Neural crest cell (in vitro differentiated cells): ENCODE measurements at places on chromosomes 5 and 9.
A peak's percentile ranks its signal among the peaks of the same experiment; 100 is the strongest.

DNA sequence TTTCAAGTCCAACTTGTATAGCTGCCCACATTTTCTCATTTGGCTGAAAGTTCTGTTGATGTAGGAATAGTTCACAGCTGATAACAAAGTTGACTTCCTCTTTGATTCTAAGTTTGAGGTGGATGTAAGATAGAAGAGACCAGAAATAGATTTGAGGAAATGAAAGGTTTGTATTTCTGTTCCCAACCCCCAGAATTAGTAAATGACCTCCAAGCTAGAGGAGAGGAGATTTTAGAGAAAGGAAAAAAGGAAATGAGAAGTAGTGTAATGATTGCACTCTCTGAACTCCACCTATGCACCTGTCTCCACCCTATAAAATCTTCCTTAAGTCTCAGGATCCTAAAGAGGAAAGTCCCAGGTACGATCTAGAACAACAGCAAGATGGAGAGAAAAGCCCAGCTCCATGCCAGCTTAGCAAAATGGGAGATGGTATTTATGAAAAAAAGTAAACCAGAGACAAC lies 130.4 kb upstream of the POC5 start:
- DNase-seq = no peak

- no peak for DNase-seq
Measured at GRCh38 chr5:95668728-95669127, 14.1 kb downstream of the SPATA9 start.

GRCh38 chr5:158538506-158539074 lies 561.1 kb downstream of the EBF1 start:
- no peak for DNase-seq

GRCh38 chr9:127418037-127418471 lies 6.1 kb upstream of the ZNF79 start:
- DNase-seq = no peak

- peak; percentile 49 for DNase-seq
Measured at GRCh38 chr5:102670224-102670836, 84.8 kb upstream of the PAM start.

GRCh38 chr5:137649228-137649935 lies 86.5 kb downstream of the KLHL3 start:
- no peak for DNase-seq

- DNase-seq = no peak
Measured at GRCh38 chr9:11709567-11709966, 983.6 kb upstream of the TYRP1 start.

GRCh38 chr9:100637787-100638186 lies 59.9 kb downstream of the CAVIN4 start:
- DNase-seq = peak; percentile 37

- DNase-seq = no peak
Measured at GRCh38 chr5:58794875-58795274, 212.0 kb downstream of the RAB3C start.

GRCh38 chr9:133956520-133957076 lies 35.5 kb downstream of the VAV2 start:
- no peak for DNase-seq

- DNase-seq = no peak
Measured at GRCh38 chr9:106577121-106577520, 285.8 kb upstream of the ZNF462 start.

DNA sequence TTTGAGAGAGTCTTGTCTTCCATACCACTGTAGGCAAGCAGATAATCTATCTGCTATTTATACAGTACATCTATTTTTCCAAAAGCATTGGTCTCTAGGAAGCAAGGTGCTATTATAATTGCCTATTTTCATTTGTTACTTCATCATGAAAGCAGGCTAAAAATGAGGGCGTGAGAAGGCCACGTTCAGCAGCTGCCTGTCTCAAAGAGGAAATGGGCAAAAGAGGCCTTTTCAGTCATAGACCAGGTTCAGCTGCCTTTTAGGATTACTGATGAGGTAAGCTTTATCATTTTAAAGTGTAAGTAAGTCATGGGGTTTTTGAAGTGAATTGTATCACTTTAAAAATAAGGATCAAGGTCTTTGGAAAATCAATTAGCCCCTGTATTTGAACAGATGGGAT lies 1091.1 kb upstream of the DMAC1 start:
- DNase-seq = no peak

DNA sequence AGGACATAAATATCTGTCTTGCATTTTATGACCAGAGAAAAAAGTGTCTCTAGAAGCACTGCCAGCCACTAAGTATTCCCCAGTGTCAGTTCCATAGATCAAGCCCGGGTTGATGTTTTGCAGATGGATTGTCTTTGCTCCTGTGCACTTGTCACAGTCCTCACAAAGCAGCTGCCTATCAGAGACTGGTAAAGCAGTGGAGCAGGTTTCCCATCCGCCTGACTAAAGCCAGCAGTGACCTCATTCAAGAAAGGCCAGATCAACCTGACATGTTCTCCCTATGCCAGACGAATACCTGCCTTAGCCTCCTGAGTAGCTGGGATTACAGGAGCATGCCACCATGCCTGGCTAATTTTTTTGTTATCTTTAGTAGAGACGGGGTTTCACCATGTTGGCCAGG lies 26.8 kb upstream of the GARNL3 start:
- DNase-seq = no peak

- DNase-seq = no peak
Measured at GRCh38 chr9:18429070-18429469, 44.9 kb upstream of the ADAMTSL1 start.
